ENCODE measurements at places on chromosomes 7 and 10.

- DNase-seq: peak; percentile 61
Measured at GRCh38 chr10:31930023-31930751, 1.6 kb upstream of the ARHGAP12 start.

GRCh38 chr7:30330134-30331111 is 46.0 kb downstream of the ZNRF2 start:
- peak; percentile 81 for DNase-seq

DNA sequence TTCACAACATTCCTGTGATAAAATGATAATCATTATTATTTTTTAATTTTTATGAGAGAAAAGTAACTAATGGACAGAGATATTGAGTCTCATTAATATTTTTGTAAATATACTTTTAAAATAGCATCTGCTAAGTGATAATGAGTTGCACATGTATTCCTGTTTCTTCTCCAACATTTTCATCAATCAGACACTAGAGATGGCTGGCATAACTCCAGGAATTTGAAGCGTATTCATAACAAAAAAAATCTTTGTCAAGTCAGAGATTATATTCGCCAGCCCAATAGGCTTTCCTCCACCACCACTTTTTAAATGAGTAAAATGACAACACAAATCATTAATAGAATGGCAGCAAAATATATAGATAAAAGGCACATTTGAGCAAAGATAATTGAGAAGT is 524.0 kb upstream of the KCND2 start:
- no peak for DNase-seq

GRCh38 chr7:130356876-130357611 is 12.4 kb downstream of the CPA5 start:
- DNase-seq: peak; percentile 22

DNA sequence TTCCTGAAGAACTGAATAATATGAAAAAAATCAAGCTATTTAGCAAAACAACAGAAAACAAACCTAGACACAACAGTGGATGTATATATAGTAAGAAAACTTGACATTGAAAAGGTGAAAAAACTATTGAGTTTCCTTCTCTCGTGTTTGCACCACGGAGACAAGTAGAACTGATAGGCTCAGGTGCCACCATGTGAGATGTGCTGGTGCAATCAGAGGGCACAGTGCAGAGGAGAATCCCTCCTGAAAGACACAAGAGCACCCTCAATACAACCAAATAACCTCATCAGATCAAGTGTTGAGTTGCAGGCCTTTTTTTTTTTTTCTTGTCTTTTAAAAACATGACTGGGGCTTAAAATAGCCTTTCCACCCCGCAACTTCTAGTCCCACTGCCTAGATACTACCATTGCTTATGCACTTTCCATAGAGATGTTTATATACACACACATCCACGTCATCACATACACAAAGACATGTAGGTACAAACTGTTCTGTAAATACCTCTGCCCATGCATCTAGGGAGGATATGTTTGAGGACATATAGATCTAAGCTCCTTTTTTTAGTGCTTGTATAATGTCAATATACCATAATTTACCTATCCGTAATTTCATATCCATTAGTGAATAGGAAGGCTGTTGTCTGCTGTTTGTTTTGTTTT is 54.1 kb downstream of the UBE2H start:
- DNase-seq: no peak

GRCh38 chr7:52917982-52918578 is 117.4 kb upstream of the POM121L12 start:
- no peak for DNase-seq

DNA sequence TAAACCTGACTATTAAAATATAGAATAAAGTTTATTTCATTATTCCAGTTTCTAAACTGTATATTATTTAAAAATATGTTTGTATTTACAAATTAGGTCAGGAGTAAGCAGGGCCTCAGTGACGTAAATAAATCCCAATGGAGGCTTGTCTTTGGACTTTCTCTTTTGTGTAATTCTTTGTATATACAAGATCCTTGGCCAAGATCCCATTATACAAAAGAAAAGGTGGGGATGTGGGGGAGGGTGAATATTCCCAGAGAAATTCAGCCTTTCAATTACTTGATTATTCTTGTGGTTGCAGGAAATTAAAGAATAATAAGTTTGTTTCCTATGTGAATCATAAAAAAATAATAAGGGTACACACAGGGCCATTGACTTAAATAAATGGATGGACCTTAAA is 178.7 kb upstream of the PRPS1L1 start:
- DNase-seq: no peak

- DNase-seq: peak; percentile 89
Measured at GRCh38 chr7:4681886-4682620, at the start of gene FOXK1. TSS of gene FOXK1 (plus strand) at chr7:4682295. CDS start at chr7:4682309, 14 bp downstream.

Data from GM12865 (cell line).